Mammary epithelial cell (primary cell): ENCODE measurements at places on chromosomes 11 and 22. TPM values are rescaled to one million over a fixed set of nuclear protein-coding genes. Genes with fewer than 3 reads are reported as not detected.
A peak's percentile ranks its signal among the peaks of the same experiment; 100 is the strongest.

The RBMXL2 gene
- not detected for total RNA-seq

The DRICH1 gene
- total RNA-seq, result 0.24 and 0.51 TPM in 2 replicates

The TMEM191C gene
- total RNA-seq, result 1.5 and 1.9 TPM in 2 replicates

The PRRG4 gene
- total RNA-seq, result 15.2 TPM

The CHRNA10 gene
- 1.2 TPM for total RNA-seq

The C11orf21 gene
- total RNA-seq, result not detected in 2 replicates

The RASSF10 gene
- total RNA-seq, result 3.1 and 7.5 TPM in 2 replicates

The FAT3 gene
- total RNA-seq, result not detected in 2 replicates

The OR4C5 gene
- total RNA-seq, result not detected in 2 replicates

The SNAP29 gene
- 11.8 TPM for total RNA-seq

The SLC35E4 gene
- total RNA-seq, result 10.0 TPM

The PANX3 gene
- not detected in 2 replicates for total RNA-seq

The TRIM49 gene
- not detected in 2 replicates for total RNA-seq

The PTGDR2 gene
- not detected for total RNA-seq

The NCAM1 gene
- 0.17 TPM for total RNA-seq

GRCh38 chr11:113313601-113314000, 782 bp upstream of the TTC12 start:
- DNase-seq, result peak; percentile 75

DNA sequence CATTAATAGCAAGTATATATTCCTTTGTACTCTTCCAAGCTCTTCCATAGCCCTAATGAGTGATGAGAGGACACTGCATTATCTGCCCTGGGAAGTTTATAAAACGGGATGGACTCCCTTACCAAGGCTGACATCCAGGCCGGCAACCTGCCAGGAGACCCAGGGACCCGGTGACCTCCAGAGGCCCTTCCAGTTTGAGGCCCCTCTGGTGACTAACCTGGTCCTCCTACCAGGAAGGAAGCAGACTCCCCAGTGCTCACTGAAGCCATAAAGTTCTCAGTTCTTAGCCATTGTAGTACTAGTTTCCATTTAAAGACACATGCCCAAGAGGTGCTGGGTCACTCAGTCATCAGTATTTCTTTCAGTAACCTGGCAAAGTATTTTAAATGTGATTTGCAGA, 345.4 kb downstream of the TENM4 start:
- no peak for DNase-seq

DNA sequence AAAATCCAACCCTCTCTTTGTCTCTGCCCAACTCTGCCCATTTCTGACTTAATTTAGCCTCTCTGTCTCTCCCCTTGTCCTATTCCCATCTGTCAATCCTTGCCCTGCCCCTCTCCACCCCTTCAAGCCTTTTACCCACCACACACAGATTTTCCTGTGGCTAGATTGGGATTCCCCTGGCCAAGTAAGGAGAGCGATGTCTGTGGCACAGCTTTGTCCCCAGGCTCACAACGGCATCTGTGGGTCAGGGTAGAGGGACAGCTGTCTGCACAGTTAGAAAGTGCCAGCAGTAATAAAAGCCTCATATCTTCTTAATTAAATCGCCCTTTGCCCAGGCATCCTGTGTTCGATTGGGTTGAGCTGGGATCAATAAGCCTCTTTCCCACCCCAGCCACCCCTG, 1.3 kb upstream of the KCNC1 start:
- DNase-seq, result no peak

DNA sequence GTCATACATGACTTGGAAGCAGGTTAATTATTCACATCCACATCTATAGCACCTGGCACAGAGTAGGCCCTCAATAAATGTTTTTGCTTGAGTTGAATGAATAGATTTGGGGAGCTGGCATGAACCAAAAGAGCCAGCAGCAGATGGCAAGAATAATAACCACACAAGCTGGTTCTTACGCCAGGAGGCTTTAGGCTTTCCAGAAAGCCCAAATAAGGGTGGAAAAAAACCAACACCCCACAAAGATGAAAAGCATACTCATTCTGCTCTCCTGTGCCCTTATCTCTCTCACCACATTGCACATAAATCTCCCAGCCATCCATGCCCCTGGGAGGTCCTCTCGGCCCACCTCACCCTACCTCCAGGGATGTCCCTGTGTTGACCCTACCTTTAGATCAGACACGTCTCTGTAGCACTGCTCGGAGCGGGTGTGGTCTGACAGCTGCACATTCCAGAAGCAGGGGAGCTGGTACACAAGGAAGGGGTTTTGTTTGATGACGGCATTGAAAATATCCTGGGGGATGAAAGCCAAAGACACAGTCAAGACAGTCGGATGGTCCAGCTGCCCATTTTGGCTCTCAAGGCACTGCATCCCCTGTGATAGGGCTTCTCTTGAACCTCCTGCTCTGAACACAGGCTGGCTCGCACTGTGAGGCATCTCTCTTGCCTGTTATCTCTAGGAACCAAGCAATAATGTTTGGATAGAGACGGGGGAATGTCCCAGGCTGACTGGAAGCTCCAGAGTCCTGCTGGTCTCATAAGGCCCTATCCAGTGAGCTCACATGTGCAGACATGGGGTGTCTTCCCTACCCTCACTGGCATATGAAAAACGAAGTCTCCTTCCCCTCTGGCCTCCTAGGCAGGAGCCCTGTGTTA, 323.6 kb upstream of the SYN3 start:
- DNase-seq, result no peak

- DNase-seq, result no peak
Measured at GRCh38 chr22:24411256-24412004, 16.0 kb upstream of the ADORA2A start.

GRCh38 chr22:49565516-49565855, 262.2 kb downstream of the BRD1 start:
- no peak for DNase-seq

DNA sequence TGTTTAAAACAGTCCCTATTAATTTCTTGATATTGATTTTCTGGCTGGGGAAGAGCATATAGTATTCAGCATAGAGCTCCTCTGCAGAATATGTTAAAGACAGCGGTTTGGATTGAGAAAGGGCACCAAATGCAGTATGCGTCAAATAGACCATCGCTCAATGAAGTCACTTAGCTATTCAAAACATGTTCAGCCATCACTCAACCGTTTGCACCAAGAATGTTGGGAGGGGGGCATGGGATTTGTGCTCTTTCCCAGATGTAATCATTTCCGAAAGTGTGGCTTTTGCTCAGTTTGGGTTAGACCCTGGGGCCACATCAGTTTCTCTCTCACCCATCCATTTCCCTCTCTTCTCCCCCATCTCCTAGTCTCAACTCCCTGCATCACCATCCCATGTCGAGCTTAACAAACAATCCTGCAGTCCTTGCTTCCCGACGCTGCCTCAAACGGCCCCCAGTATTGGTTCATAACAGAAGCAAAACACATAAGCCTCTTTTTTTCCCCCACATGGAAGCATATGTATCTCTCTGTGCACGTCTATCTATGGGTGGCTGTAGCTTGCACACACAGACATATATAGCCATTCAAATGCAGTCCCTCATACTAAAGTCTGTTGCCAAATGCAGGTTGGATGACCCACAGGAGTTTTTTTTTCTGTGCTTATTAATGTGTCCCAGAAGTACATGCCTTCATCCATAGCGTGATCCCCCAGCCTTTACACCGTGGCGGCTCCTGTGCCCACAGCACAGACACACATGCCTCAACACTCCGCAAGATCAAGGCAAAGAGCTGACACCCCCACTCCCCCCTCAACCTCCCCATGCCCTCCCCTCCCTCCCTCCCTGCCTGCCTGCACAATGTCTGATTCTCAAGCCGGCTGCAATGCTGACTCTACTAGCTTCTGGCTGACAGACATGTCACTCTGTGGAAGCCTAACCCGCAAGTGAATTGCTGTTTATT, 2.6 kb downstream of the CACNG2 start:
- no peak for DNase-seq

DNA sequence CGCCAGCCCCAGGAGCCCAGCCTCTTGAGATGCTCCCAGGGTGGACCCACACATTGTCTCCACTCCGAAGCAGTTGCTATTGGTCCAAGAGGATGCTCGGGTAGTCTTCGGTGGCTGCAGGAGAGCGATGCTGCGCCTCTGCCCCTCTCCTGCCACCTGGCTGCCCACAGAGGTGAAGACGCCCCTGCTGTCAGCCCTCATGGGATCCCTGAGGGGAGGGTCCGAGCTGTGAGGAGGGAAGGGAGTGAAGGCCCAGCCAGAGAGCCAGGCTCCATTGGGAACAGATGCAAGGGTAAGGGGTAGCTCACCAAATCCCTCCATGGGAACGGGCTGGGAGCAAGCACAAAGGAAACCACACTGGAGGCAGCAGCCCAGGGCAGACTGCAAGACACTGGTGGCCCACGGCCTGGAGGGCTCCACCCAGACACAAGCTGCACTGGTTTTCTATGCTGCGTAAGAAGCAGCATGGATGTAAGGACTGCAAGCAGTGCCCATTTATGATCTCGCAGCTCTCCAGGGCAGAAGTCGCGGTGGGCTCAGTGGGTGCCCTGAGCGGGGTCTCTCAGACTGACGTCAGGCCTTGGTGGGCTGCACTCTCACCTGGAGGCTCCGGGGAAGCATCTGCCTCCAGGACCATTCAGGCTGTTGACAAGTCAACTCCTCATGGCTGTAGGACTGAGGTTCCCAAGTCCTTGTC, 15.7 kb downstream of the TSPAN32 start:
- no peak for DNase-seq

- no peak for DNase-seq
Measured at GRCh38 chr22:25193548-25193947, 6.1 kb upstream of the CRYBB3 start.

GRCh38 chr11:79438631-79439409, 2.0 kb downstream of the TENM4 start:
- peak; percentile 51 for DNase-seq

- DNase-seq, result peak; percentile 98
Measured at GRCh38 chr11:102256251-102256650, 61.0 kb upstream of the BIRC3 start.

DNA sequence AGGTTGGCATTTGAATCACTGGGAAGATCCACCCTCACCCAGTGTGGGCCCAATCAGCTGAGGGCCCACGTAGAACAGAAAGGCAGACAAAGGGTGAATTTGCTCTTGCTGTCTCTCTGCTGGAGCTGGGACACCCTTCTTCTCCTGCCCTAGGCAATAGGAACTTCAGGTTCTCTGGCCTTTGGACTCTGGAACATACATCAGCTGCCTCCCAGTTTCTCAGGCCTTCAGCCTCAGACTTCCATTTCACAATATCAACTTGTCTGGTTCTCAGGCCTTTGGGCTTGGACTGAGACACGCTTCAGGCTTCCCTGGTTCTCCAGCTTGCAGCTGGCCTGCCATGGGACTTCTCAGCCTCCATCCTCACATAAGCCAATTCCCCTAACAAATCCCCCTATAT, 14.7 kb upstream of the ASRGL1 start:
- no peak for DNase-seq

GRCh38 chr11:92528001-92528400, 303.4 kb downstream of the FAT3 start:
- DNase-seq, result peak; percentile 83

GRCh38 chr11:93526346-93526633, 16.9 kb downstream of the SMCO4 start:
- no peak for DNase-seq

DNA sequence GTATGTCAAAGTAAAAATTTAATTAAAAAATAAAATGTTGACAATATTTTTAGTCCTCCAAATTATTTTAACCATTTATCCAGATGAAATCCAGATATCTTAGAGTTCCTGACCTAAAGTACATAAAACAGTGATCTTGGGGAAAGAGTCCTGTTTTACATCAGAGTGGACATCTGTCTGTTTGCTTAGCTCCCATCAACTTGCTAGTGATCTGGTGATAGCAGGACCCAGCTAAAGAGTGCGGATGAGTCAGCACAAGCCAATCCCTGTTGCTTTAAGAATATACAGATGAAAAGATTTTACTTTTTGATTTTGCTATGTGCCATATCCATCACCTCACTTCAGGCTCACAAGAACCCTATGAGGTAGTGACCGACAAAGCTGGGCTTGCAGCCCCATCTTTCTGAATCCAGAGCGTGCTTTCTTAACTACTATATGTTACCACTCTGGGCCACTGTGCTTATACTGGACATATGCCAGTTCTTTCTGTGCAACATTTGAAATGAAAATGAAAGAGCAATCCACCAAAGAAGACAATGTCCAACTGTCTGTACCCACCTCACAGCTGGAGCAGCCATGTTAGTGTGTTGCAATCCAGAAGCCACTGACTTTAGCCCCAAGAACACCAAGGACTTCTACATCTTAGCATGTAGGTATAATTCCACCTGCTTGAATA, 167.6 kb upstream of the SESN3 start:
- DNase-seq, result peak; percentile 19

- no peak for DNase-seq
Measured at GRCh38 chr11:71400216-71400615, 48.0 kb downstream of the DHCR7 start.

GRCh38 chr22:35443338-35443737, 43.4 kb downstream of the MCM5 start:
- peak; percentile 68 for DNase-seq

DNA sequence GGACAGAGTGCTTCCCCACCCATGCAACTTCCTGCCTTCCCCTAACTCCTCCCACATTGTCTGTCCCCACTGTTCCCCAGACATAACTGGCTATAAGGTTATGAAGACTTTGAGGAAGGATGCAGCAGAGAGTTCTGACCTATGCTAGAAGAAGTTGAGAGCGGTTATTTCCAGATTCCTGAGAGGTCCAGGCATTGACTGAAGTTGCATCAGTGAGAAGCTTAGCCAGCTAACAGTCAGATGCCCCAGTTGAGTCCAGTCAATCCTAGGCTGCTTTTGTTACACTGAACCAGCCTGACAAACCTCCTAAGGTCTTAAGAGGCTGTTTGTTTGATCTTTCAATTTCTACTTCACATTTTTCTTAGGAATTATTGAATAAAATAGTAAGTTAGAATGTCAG, 937.9 kb upstream of the CCDC90B start:
- no peak for DNase-seq

- DNase-seq, result no peak
Measured at GRCh38 chr11:7449841-7450214, 35.5 kb upstream of the OLFML1 start.

- DNase-seq, result no peak
Measured at GRCh38 chr11:74681686-74682651, 49.3 kb downstream of the CHRDL2 start.

GRCh38 chr11:126415669-126416420, 60.4 kb downstream of the ST3GAL4 start:
- no peak for DNase-seq

DNA sequence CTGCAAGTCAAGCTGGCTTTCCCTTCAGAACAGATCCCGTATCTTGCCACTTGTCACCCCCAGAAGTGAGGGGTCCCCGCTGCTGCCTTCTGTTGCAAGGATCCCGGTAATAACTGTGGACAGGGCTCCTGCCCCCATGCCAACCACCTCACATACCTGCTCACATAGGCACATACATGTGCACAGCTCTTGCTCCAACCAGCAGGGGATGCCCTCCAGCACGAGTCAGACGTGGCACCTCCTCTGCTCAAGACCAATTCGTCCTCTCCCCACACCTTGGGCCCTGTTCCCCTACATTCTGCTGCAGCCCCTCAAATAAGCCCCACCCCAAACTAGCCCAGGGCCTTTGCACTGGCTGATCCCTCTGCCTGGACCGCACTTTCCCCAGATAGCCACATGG, 163.3 kb downstream of the CRYBB2 start:
- no peak for DNase-seq

- peak; percentile 87 for DNase-seq
Measured at GRCh38 chr11:35144136-35144741, 5.3 kb downstream of the CD44 start.

- no peak for DNase-seq
Measured at GRCh38 chr11:131661132-131661531, 290.7 kb downstream of the NTM start.

- no peak for DNase-seq
Measured at GRCh38 chr22:37972527-37972926, 11.8 kb downstream of the SOX10 start.
